ENCODE measurements at places on chromosomes 6 and 20.

DNA sequence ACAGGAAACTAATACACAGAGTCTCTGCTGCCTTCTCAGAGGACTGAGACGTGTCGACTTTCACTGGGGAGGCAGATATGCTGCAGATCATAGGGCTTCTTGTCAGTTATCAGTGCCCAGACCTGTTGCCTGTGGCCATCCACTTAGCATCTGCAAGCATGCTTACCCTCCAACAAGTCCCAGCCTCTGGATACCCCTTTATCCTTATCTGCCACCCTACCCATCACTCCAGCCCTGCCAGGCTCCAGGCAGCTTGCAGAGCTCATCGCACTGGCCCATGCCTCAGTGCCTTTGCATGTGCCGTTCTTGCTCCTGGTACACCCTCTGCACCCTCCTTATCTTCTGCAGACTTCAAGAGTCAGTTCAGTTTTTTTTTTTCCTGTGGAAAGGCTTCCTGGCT lies 119.2 kb downstream of the TOX2 start:
- DNase-seq, result no peak

- no peak for DNase-seq
These were observed 120.1 kb upstream of the ARMC2 start for GRCh38 chr6:108727966-108728730.

GRCh38 chr6:113304116-113304515 lies 553.0 kb upstream of the MARCKS start:
- no peak for DNase-seq

- no peak for DNase-seq
These were observed 1608.8 kb downstream of the GRIK2 start for GRCh38 chr6:103002282-103002681.

- no peak for DNase-seq
These were observed 31.4 kb upstream of the BACH2 start for GRCh38 chr6:90328004-90328403.

DNA sequence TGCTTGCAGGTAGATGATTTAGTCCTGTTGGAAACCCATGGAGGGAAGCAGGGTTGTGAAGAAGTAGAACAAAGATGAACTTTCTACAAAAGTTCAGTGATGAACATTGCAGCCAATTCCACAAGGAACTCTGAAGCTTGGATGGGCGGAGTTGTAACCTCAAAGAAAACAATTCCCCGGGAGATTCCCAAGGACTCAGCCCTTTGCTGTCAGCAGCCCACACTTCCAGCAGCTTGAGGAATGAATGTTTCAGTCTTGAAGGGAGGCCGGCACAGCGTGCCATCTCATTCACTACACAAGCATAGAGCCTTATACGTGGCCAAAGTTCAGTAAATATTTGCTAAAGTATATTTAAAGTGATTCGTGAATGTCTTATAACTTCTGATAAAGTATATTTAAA lies 269.4 kb downstream of the NKAIN2 start:
- DNase-seq, result no peak

DNA sequence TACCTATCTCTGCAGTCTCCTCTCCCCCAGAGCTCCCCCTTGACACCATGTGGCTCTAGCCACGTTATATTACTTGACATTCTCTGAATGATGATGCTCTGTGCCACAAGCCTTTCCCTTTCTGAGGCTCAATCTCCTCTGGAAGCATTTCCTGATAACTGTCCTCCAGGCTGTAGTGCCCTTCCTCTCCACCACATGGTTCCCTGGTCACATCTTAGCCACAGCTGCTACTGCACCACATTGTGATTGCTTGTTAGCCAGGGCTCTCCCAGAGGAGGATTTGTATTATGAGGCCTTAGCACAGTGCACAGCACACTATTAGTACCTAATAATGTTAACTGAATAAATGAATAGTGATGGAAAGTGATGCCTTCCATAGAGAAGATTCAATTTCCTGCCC lies 63.9 kb upstream of the RCAN2 start:
- no peak for DNase-seq

- no peak for DNase-seq
These were observed 46.9 kb downstream of the MMUT start for GRCh38 chr6:49416195-49416594.

GRCh38 chr6:90446164-90446563 lies 140.7 kb downstream of the MAP3K7 start:
- no peak for DNase-seq

DNA sequence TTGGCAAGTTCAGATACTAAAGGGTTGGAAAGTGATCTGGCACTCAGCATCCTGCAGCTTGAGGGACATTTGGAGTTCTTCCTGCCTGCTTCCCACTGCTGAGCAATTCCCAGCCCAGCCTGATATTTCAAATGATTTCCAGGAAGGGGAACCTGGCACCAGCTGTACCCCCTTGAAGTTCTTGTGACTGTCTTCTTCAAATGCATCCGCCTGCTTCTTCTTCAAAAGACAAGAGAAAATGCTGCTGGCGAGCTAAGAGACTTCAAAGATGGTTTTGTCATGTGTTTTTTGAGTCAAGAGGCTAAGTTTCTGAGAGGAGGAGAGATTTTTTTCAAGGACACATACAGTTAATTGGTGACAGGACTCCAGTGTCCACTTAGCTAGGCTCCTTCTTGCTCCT lies 42.6 kb upstream of the B4GALT5 start:
- DNase-seq, result no peak

GRCh38 chr6:168145747-168146596 lies 67.0 kb upstream of the FRMD1 start:
- DNase-seq, result no peak
